Activated CD4-positive, alpha-beta memory T cell treated with anti-CD3 and anti-CD28 coated beads, Interleukin-2, amount 10 ng/mL, durations not matched to agents 7 days and 5 days (primary cell): ENCODE measurements at places on chromosomes 11 and 22. TPM values are rescaled to one million over a fixed set of nuclear protein-coding genes. Genes with fewer than 3 reads are reported as not detected.
A peak's percentile ranks its signal among the peaks of the same experiment; 100 is the strongest.

RFPL3 gene
- total RNA-seq: not detected

- DNase-seq: no peak
Measured at GRCh38 chr22:30351226-30351625, 5.5 kb downstream of the SF3A1 start.

- peak; percentile 56 for DNase-seq
Measured at GRCh38 chr11:45097721-45098493, 48.5 kb upstream of the PRDM11 start.

- no peak for DNase-seq
Measured at GRCh38 chr22:20637750-20638506, 130.5 kb downstream of the MED15 start.

- no peak for DNase-seq
Measured at GRCh38 chr11:108589136-108589535, 4.4 kb downstream of the EXPH5 start.

DNA sequence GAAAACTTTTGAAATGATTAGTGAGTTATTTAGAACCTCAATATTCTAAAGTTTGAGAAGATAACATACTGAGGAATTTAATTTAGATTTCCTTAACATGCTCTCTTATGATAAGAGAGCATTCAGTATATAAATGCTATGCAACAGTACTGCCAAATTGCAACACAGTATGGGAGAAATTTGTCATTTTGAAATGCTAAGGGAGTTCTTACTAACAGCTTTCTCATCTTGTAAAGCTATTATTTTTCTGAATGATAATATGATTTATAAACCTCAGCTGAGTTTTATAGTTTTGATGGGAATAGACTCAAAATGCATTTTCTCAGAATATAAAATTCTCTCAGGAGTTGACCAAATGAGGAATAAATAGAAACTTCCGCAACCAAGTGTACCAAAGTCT is 108.4 kb downstream of the SPON1 start:
- DNase-seq: no peak

- DNase-seq: no peak
Measured at GRCh38 chr11:15859411-15859810, 496.9 kb downstream of the SOX6 start.

DNA sequence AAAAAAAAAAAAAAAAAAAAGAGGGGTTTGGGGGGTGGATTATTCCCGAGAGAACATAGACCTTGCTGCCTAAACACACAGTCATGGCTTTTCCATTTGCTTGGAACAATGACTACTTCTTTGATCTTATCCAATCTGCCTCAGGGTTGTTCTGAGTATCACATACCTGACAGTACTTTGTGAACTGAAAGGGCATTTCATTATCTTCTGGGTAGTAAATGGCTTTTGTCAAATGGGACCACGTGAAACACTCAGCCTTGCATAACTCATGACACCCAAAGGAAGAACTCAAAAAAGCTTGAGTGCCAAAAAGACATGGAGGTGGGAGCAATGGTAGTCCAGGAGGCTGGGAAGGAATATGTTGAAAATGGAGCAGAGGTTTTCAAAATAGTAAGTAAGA is 123.2 kb upstream of the BID start:
- no peak for DNase-seq

DNA sequence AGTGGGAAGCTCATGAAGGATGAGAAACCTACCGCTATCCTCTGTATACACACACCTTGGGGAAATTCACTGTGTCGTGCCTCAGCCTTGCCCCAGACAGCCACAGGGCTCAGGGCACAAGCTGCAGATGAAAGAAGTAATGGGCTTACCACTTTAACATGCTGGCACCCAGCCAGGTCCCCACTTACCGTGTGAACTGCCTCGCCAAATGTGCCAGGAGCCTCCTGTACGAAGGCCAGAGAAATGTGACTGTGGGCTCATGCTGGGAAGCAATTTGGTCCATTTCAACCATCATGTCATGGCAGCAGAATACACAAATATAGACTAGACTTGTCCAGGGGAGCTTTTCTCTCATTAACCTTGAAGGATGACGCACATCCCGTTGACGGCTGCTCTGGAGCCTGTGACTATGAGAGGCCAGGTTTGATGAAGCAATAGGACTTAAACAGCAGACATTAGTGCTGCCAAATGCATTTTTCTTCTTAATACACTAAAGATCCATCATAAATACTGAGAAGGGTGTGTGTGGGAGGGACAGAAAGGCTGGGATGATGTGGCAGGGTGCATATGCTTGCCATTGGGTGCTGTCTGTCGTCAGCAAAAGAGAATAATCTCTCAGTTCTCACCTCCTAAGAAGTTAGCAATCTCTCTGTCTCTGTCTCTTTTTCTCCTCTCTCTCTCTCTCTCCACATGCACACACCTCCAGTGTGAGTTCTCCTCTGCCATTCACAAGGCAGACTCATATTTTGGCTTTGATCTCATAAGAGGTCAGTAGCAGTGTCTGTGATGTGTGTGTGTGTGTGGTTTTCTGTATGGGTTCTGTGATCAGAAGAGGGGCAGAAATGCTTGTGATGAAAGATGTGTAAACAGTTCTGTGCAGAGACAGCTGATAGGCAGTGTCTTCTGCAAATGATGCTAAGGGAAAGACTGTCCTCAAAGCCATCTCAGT is 142.4 kb downstream of the KIRREL3 start:
- no peak for DNase-seq

LMF2 gene
- total RNA-seq: 111 TPM

C22orf42 gene
- not detected for total RNA-seq

C11orf16 gene
- total RNA-seq: not detected

DNA sequence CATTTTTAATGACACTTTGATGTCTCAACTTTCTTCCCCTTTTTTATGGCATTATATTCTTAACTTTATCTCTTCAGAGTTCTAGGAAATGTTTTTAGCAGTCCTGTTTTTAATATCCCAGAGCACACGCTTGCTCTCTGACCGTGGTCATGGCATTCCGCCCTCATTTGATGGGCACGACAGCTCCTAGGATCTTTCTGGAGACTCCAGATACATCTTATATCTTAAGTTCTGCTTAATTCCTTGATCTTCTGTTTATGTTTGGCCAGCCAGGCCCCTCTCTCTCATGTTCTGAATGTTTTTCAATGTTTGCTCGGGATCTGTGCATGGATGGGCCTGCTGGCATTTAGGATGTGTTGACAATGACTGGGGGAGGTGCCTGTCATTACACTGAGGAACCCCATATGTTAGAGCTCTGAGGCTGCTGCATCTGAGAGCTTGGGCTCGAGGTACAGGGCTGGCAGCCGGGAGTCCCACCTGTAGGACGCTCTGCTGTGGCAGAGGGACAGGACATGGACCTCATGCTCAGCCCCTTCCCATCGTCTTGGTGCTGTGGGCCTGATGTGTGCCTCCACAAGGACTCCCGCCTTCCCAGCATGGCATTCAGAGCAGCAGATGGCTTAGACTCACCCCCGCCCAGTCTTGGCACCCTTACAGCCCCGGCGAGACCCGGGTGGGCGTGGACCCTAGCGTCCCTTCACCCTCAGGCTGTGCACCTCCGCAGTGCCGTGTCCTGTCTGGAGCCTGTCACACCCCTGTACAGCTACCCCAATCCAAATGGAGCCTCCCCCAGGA is 75.0 kb downstream of the CDKN1C start:
- no peak for DNase-seq

APLNR gene
- total RNA-seq: not detected

DNA sequence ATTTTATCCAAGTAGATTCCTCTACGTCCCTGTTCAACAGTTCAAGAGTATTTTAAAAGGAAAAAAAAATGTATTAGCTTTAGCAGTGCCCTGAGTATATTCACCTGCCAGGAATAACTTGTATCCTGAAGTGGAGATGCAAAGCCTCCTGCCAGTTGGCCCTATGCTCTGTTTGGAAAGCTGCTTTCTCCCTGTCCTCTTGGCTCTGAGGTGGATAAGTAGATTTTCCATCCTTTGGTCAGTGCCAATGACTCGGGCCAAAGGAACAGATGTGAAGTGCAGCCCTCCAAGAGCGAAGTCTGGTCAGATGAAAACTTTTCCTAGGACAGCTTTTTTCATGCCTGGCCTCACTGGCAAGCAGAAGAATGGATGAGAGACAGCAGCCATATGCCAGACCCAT is 839.9 kb upstream of the TENM4 start:
- DNase-seq: no peak

GRCh38 chr11:15341587-15341986 is 226.9 kb downstream of the INSC start:
- no peak for DNase-seq

DNA sequence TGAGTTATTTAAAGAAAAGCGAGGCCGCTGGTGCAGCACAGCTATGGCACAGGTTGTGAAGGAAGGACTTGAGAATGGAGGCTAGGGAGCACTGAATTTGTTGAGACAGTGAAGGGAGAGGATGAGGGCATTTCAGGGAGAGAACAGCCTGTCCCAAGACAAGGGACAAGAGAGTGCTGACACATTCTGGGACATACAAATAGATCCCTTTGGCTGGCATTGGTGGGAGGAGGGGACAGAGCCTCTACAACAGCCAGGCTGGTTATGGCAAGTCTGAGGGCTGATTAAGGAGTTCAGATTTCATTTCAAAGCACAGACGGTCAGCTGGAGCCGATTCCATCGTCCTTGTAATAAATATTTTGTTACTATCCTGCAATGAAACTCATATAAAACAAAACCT is 1.7 kb upstream of the SLC29A2 start:
- DNase-seq: no peak

GRCh38 chr11:133990501-133990900 is 33.7 kb upstream of the IGSF9B start:
- DNase-seq: no peak

MAJIN gene
- 0.33 TPM for total RNA-seq

SPTBN2 gene
- 0.18 TPM for total RNA-seq

GRCh38 chr22:34992672-34993071 is 73.3 kb upstream of the ISX start:
- no peak for DNase-seq

DNA sequence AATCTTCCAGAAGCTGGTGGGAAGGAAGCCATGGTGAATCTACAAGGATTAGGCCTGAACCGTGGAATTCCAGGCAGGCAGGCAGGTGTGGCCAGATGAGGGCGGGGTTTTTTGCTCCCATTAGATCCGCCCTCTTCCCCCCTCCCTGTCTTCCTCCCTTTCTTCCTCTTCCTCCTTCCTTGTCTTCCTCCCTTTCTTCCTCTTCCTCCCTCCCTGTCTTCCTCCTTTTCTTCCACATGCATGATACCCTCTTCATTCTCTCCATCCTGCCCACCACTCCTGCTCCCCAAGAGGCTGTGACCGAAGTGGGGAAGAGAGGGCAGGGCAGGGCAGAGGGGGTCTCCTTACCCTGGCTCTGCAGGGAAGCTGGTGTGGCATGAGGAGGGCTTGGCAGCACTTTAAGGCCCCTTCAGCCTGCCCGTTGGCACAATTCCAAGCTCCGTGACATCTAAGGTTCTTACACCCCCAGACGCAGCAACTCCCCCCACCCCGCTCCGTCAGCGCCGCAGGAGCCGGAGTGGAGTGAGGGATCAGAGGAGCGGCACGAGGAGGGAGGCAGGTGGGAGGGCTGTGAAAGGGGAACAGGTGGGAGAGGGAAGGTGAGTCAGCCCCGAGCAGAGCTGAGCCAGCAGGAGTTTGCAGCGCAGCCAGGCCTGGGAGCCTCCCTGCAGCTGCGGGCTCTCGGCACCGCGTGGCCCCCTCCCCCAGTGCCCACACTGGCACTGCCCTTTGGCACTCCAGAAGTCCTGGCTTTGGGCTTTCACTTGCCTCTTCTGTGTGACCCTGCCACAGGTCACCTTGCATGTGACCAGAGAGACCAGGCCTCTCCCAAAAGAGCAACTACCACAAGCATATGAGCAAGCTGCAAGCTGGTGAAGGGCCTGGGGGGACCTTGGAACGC is 32.1 kb downstream of the KCNJ4 start:
- no peak for DNase-seq

DNA sequence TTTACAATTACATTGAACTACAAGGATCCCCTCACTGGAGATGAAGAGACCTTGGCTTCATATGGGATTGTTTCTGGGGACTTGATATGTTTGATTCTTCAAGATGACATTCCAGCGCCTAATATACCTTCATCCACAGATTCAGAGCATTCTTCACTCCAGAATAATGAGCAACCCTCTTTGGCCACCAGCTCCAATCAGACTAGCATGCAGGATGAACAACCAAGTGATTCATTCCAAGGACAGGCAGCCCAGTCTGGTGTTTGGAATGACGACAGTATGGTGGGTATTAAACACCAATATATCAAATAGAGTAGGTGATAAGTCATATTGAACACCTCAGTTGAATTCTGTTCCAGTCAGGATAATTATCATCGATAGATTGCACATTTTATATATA is 4.4 kb downstream of the FBXO7 start:
- DNase-seq: no peak

GRCh38 chr11:79382301-79383050 is 58.4 kb downstream of the TENM4 start:
- no peak for DNase-seq

DNA sequence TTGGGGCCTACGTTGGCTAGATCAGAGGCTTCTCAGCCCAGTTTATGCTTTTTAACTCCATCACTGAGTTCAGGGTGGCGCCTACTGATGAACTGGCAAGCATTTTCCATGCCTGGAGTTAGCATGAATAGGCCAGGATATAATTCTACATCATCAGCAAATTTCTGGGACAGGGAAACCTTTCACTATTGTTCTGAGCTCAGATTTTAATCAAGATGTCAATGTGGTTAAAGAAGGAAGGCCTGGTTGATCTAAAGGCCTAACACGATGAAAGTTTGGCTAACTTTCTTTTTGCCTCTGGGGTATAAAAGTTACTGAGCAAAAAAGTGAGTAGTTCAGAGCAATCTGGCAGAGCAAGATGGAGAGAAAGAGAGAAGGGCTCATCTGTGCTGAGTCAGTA is 21.7 kb upstream of the IFITM3 start:
- no peak for DNase-seq

APOA4 gene
- not detected for total RNA-seq

GRCh38 chr11:113167599-113167998 is 146.8 kb upstream of the TTC12 start:
- no peak for DNase-seq

SNAP29 gene
- total RNA-seq: 35.6 TPM
